ENCODE measurements at places on chromosomes 11 and 22.

DNA sequence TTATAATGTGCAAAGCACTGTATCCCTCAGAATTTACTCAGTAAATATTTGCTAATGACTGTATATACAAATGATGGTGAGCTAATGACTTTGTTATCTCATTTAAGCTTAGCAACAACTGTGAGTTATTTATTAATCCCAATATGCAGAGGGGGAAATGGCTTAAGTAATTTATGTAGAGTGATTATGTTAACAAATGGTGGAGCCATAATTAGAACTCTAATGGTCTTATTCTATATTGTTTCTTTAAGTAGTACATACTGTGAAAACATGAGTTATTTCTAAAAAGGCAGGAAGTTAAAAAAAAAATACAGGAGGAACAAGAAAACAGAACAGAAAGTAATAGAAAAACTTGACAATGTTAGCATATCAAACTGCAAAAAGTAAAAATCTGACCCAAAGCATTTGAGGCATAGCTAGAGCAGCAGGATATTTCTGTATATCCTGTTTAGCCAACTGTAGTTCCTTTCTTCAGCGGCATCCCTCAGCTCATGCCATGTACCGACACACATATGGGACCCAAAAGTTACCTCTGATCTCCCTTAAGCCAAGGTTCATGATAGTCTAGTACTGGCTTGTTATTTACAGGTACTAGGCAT lies 94.2 kb downstream of the FCHSD2 start:
- no peak for DNase-seq

- no peak for DNase-seq
These were observed 71.8 kb upstream of the PARVG start for GRCh38 chr22:44108806-44109385.

DNA sequence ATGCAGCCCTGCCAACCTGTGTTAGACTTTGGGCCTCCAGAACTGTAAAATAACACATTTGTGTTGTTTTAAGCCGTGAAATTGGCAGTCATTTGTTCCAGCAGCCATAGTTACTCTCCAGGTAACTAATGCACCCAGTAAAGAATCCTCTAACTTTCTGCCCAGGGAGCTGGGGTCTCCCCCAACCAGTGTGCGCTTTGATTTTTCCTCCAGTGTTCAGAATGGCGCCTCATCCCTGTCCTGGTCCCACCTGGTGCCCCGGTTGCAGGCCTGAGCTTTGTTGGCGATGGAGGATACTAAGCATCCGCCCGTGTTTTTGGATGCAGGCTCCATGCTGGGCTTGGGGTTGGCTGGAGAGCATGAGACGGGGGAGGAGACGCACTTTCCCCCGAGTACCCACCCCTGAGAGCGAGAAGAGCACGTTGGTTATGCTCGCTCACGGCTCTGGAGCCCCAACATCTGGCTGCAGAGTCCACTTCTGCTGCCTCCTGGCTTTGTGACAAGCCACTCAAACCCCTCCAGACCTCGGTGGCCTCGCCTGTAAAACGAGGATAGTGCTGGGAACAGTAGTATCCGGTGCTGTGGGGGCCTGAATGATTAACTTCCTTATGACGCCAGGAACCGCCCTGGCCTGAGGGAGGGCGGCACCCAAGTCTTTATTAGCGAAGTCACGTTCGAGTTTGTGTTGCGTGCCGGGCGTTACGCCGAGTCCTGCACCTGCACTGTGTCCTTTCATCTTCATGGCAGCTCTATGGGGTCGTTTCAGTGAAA lies 25.8 kb downstream of the MRGPRD start:
- DNase-seq: no peak

DNA sequence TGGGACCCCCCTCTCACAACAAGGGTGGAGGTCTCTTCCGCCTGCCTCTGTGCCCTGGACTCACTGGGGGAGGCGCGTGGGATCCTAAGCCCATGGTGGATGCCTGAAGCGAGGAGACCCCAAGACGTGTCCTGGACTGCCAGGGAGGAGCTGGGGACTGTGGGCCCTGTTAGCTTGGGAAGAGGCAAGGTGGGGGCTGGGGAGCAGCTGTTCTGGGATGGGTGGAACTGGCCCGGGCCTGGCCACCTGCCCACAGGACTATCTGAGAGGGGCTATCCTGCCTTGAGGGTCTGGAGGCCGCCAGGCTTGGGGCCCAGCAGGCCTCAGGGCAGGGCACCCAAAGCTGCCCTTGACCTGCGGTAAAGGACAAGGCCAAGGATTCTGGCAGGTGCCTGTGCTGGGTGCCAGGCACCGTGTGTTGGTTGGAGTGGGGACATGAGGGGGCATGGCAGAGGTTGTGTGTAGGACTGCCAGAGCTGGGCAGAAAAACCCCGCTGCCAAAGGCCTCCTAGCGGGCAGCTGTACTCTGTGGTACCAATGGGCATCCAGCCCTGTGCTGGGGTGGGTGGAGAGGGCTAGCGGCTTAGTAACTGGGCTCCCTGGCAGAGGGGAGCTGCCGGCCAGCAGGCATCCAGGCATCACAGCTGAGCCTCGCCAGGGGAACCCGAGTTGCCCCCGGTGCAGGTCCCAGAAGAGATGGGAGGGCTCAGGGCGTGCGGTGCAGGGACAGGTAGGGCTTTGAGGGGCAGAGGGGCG lies 670 bp downstream of the LSP1 start:
- no peak for DNase-seq

DNA sequence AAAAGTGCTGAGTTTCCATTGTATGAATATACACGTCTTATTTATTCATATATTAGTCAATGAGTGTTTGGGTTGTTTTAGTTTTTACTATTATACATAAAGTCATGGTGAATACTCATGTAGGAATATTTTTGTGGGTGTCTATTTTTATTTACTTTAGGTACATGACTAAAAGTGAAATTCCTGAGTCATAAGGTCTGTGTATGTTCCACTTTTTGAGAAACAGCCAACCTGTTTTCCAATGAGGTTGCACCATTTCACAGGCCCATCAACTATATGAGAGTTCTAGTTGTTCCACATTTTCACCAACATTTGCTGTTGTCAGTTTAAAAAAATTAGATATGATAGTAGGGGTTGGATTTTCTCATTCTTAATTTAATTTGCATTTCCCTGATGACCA lies 6.6 kb upstream of the OR6X1 start:
- DNase-seq: no peak

DNA sequence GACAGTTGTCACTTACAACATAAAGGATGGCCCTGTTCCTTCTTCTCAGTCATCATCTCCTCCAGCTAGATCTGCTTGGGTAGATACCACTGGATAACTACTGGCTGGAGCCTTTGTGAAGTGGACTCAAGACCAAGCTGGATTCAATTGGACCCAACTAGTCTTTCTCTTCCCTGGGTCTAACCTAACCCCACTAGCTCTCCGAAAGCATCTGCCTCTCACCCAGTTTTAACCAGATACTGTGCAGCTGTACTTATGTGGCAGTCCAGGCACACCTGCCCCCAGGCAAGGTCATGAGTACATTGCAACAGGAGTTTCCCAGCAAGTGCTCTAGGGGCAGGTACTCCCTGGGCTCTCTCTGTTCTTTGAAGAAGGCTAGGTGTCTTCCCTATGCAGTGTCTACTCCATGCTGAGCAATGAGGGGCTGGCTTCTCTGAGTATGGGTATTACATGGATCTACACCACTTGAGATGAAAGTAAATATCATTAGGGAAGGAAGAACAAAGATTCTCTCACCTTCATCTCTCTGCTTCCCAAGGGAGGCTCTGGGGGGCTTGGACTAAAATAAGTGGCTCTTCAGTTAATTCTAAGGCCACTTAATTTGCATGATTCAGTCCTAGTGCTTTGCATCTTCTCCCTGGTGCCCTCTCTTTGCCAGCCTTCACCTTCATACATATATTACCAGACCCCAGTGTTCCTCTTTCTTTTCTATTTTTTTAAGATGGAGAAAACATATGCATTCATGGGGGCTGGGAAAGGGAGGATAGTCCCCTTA lies 236.1 kb downstream of the NXPE2 start:
- DNase-seq: no peak

GRCh38 chr22:27541836-27542235 lies 259.7 kb downstream of the MN1 start:
- no peak for DNase-seq

DNA sequence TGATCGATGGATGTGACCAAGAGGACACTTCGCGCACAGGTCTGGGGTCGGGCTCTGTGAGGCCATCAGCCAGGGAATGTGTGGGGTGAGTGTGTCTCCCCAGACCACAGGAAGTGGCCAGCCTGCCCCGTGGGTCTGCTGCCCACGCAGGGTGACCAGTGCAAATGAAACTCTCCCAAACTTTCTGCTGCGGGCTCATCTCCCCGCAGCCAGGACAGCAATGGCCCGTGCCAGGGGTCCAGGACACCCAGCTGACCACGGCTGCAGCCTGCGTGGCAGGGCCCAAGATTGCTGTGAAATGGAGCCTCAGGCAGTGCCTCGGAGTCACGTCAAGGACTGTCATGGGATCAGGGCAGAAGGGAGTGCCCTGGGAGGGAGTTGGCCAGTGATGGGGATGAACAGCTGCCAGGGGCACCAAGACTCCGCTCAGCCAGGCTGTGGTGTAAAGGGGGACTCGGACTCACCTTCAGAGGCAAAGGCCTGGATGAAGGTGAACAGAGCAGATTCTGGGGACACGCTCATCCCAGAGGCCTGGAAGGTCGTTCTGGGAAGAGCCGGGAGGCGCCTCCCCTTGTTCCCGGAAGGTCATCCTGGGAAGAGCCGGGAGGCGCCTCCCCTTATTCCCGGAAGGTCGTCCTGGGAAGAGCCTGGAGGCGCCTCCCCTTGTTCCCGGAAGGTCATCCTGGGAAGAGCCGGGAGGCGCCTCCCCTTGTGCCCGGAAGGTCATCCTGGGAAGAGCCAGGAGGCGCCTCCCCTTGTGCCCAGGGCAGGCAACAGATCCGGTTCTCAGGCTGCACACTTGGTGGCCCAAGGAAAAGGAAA lies 252.6 kb downstream of the BRD1 start:
- no peak for DNase-seq

DNA sequence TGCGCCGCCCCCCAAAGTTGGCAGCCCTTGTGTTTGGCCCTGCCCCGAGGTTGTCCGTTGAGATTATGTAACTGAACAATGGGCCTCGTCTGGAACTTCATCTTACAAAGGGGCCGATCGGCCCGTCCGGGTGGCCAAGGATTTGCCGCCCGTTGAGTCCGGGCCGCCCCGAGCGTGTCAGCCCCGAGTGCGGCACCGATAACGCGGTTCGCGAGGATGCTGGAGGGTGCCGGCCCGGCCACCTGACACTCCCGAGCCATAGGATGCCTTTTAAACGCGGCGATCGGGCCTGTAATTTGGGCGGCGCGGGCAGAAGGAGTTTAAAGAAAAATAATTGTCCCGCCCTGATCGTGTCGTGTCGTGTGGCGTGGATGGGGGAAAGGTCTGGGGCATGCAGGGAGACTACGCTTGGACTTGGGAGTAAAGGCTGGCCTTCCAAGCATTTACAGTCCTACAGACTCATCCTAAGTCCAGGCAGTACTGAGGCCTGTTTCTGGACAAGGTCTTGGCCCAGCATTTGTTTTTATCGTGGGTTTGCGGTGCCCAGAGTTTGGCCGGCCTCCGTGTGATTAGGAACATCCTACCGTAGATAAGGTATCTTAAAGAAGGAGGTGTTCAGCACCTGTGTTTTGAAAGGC lies 1.3 kb downstream of the WEE1 start:
- DNase-seq: no peak

- no peak for DNase-seq
These were observed 9.7 kb upstream of the RNF141 start for GRCh38 chr11:10550503-10551289.

- no peak for DNase-seq
These were observed 8.6 kb downstream of the IGLL1 start for GRCh38 chr22:23571486-23571885.

DNA sequence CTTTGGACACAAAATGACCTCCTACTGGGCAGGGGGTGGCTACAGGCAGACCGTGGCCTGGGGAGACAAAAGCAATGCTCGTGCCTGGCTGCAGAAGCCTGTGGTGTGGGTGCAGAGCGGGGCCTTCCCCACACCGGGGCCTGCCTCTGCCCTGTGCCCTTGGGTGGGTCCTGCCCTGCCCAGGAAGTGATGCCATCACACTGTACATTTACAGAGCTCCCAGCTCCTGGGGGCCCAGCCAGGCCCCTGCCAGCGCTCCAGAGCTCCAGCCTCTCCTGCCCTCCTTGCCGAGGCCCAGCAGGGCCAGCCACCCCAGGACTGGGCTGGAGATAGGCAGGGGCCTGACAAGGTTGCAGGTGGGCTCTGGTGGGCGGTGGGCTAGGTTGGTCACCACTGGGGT lies 40.1 kb downstream of the MUC5B start:
- no peak for DNase-seq

- no peak for DNase-seq
These were observed 57.8 kb upstream of the FIBIN start for GRCh38 chr11:26936109-26936508.

- DNase-seq: no peak
These were observed 5.4 kb downstream of the KBTBD4 start for GRCh38 chr11:47573321-47573720.

GRCh38 chr22:29623059-29623458 lies 19.6 kb downstream of the NF2 start:
- no peak for DNase-seq

DNA sequence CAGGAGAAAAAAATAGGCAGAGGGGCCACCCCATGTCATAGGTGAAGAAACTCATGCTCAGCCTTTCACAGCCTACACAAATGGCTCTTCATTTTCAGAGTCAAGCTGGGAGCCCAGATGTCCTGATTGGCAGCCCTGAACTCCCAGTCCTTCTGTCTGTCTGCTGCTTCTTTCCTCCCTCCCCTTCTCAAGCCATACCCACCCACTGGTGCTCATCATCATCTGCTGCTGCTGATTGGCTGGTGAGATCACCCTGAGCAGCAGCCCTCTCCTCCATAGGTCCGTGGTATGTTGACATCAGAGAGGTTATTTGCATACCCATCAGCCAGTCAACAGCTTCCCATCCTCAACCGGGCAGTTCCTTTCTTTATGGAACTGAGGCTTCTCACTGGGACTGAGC lies 46.1 kb upstream of the PRDM11 start:
- no peak for DNase-seq

GRCh38 chr11:5071799-5072198 lies 2.4 kb downstream of the OR52E1 start:
- DNase-seq: no peak

GRCh38 chr11:118792570-118793124 lies 1.7 kb upstream of the DDX6 start:
- no peak for DNase-seq

GRCh38 chr11:27553186-27553585 lies 46.6 kb upstream of the LIN7C start:
- DNase-seq: no peak

DNA sequence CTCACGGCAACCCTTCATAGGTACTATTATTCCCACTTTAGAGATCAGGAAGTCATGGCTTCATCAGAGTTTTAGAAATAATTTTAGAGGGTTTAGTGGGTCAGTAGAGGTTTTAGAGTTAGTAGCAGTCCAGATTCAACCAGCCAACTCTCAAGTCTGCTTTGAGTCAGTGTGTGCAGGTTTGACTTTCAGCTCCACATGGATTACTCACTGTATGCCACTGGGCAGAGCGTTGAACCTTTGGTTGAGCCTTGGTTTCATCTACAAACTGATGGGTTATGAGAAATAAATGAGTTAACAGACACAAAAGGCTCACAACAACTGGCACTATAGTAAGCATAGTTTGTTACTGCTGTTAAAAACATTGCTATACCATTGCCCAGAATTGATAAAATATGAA lies 19.0 kb upstream of the TP53AIP1 start:
- no peak for DNase-seq
